Inflammatory macrophage treated with lipopolysaccharide for 4 hours (primary cell): ENCODE measurements at places on chromosomes 4 and X.

- no peak for DNase-seq
Measured at GRCh38 chr4:15513545-15513944, 43.9 kb downstream of the CC2D2A start.

GRCh38 chrX:136034668-136035067, 49.4 kb downstream of the SLC9A6 start:
- no peak for DNase-seq

DNA sequence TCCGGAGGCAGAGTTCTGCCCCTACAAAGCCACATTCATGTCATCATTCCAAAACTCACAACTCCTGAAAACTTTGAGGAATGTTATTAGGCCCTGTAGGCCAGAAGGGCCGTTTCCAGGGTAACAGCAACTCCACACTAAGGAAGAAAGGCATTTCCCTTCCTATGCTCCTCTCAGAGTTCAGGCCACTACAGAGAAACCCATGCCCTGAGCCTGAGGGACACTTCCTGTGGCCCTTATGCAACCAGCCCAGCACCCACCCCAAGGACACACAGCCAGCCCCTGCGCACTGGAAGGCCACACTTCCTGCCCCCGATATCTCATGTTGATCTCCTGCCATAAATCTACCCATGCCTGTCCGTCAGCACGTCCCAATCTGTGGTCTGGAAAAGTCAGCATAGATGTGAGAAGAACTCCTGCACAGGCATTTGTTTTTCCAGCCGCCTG, 289.3 kb downstream of the BCOR start:
- DNase-seq, result no peak

DNA sequence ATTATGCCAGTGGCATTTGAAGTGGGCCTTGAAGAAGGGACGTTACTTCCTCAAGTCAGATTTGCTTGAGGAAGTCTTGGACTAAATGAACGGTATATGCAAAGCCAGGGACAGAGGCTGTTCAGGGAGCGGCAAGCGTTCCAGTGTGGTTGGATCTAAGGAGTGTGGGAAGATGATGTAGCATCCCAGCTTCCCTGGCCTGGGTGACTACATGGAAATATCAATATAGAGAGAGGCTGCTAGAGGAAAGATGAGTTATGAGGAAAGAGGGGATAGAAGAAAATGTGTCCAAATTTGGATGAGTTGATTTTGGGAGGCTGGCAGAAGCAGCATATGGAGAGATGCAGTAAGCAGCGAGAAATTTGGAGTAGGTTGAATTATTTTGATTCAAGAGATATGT, 432.5 kb upstream of the TENM3 start:
- DNase-seq, result no peak
